ENCODE measurements at places on chromosomes 7 and 10.

DNA sequence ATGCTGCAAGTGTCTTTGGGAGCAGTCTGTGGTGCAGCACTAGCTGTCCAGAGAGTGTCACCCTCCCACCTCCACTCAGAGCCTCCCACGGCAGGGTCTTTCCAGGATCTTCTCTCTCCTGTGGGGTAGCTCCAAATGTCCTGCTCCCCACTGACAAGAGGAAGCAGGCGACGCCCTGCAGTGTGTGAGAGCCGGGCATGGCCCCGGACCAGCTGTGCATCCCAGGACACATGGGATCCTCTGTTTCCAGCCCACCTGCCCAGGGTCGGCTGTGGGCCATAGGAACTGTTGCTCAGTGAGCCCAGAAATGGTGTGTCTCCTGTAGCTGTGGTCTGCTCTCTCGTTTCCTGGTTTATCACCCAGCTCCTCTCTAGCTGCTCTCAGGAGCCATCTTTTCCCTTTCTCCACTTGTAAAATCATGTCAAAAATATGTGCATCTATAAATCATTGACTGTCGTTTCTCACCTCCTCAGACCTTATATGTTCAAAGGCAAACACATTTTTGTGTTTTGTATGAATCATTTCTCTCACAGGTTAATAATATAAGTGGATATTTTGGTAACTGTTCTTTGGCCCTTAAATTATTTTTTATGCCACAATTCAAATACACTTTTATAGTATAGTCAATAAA lies 74.9 kb downstream of the VWC2 start:
- DNase-seq: no peak

DNA sequence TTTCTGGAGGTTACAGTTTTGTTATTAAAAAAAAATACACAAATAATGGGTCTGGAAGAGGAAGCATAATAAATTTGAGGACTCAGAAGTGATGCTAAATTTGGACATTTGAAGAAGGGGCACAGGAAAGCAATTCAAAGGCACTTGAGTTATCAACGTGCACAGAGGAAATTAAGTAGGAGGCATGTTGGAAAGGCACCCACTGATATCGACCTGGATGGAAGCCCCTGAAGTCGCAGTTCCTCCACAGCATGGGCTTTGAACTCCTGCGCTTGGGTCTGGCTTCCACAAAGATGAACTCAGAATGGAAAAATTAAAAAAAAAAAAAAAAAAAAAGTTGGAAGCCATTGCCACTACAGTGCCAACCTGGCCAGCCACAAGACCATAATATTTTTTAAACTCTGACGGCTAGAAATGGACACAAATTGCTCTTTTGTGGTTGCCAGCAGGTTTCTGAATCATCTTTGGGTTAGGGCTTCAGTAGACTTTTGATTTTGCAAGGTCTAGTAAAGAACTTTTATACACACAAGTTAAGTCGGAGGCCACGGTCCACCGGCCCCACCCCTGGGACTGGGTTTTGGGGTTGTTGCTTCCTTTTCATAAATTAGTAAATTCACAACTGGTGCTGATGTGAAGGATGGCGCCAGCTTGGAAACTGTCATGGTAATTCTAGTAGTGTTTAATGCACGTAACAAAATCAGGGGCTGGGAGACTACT lies 21.6 kb downstream of the JCAD start:
- no peak for DNase-seq

- no peak for DNase-seq
Observed at GRCh38 chr7:19352305-19352695, 207.1 kb upstream of the FERD3L start.

- no peak for DNase-seq
Observed at GRCh38 chr7:66779669-66780409, 39.3 kb downstream of the RABGEF1 start.

DNA sequence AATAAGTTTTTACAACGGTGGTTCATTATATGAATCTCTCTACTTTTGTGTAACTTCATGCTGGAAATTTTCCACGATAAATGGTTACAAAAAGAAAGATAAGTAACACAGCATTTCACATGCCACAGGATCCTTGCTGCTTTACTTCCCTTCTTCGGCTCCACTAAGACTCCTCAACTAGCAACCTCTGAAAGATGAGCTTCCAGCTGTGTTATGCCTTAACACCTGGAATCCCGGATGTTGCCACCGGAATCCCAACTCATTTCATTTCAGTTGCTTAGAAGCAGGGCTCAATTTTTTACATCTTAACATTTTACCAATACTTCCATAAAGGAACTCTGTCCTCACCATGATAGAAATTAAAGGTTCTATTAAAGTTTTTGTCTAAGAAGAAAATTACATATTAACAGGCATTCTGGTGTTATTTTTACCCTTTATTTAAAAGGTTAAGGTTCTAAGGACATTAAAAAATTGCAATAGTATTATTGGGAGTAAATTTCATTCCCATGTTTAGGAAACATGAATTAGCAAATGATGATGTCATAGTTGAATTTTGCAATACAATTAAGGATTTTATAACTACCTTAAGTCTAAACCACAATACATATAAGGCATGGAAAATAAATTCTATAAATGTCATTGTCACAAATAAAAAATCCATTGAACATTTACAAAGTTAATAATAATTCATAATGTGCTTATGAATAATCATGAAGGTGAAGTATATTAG lies 57.1 kb upstream of the IL6 start:
- no peak for DNase-seq

DNA sequence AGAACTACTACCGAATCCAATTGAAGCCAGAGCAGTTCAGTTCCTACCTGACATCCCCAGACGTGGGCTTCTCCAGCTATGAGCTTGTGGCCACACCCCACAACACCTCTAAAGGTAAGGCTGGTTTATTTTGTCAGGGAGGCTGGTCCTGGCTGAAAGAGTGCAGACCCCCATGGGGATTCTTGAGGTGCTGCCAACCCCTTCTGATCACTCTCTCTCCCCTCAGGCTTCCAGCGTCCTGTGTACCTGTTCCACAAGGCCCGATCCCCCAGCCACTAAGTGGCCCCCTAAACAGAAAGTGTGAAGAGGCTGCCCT lies 3.1 kb downstream of the PPP1R35 start:
- no peak for DNase-seq

GRCh38 chr7:134364619-134365037 lies 47.9 kb upstream of the SLC35B4 start:
- DNase-seq: no peak

DNA sequence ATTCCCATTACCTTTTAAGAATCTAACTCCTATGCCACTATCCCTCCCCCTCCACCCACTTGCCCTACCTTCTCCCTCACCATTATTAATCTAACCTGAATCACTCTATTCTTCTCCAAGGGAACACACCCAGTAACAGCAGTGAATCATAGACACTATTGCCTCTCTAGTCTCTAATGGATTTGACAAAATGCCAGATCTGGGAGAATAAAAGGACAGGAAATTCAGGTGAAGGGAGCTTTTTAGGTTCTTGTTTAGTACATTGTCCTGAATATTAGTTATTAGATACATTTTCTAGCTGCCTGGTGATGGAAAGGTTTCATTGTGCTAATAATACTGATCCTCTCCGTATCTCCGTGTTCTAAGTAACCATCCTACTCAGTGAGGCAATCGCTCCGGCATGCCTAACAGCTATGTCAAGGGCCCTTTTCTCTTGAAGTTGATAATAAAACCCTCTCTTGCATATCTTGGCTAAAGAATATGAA lies 4.1 kb upstream of the SFR1 start:
- peak; percentile 27 for DNase-seq

DNA sequence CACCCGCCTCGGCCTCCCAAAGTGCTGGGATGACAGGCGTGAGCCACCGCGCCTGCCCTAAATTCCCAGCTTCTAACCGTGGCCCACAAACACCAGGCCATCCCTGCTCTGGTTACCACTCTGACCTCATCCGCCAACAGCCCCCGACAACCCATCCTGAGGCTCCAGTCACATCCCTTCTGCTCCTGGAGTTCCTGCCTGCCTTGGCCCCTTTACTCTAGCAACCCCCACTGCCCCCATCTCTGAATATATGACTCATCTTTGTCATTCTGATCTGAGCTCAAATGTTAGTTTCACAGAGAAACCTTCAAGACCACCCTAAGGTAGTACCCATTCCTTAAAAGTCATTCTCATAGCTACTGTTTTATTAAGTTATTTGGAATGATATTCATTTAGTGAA lies 26.6 kb downstream of the RHEB start:
- DNase-seq: no peak

- DNase-seq: no peak
Observed at GRCh38 chr10:31129271-31129670, 97.6 kb upstream of the ZNF438 start.

DNA sequence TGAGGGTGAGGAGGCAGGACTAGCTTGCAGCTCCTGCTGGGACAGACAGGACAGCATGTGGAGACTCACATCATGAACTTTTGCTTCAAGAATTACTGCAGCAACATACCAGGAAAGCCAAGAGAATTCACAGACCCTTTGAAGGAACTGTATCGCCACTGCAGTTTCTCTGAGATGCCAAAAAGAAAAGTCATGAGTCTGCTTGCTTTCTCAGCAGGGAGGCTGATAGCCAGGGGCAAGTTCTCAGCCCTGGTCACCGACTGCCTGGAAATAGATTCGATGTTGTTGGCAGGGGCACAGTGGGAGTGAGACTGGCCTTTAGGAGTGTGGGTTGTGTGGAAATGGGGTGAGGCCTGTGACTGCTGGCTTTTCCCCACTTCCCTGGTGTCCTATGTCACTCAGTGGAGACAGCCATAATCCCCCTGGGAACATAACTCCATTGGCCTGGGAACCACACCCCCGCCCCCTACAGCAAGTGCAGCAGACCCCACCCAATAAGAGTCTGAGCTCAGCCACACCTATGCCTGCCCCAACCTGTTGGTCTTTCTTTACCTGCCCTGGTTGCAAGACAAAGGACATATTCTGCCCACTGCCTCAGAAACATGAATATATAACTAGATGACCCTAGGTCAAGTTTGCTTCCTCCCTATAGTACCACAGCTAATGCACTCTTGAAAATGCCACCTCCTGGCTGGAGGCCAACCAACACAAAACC lies 1.6 kb upstream of the SAMD9 start:
- no peak for DNase-seq

- DNase-seq: no peak
Observed at GRCh38 chr10:43046288-43046991, 30.4 kb upstream of the RET start.

- no peak for DNase-seq
Observed at GRCh38 chr7:30420662-30421061, 57.9 kb downstream of the NOD1 start.

DNA sequence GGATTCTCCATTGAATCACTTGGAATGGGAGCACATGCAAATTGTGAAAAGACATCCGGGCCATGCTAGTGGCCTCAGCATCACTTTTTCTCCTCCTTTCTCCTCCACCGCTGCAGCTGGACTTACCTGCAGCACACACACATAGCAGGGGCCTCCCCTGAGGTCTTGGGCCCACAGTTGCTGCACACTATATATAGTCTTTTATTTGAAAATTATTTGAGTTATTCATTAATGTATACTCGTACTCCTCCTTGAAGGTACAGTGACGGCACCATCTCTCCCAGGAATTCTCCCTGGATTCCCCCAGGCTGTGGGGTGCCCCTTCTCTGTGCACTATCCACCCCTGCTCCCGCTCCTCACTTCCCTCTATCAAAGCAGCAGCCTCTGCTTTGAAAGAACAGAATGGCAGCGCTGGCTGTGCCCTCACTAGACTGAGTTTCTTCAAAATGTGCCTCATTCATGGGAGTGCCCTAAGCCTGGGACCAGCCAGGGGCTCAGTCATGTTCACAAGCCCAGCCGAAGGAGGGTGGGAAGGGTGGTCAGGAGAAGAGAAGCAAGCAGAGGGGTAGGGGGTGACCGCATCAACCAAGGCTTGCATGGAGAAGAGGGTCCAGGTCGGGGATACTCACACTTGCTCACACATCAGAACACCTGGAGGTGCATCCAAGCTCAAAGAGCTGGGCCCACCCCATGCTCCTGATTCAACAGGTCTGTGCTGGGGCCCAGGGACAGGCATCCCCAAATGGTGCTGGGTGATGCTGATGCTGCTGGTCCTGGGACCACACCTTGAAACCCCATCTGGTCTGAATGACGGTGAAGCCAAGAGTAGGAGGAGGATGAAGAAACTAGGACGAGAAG lies 156.2 kb upstream of the ZMIZ1 start:
- DNase-seq: no peak

GRCh38 chr7:95843286-95843685 lies 70.9 kb downstream of the DYNC1I1 start:
- DNase-seq: no peak

DNA sequence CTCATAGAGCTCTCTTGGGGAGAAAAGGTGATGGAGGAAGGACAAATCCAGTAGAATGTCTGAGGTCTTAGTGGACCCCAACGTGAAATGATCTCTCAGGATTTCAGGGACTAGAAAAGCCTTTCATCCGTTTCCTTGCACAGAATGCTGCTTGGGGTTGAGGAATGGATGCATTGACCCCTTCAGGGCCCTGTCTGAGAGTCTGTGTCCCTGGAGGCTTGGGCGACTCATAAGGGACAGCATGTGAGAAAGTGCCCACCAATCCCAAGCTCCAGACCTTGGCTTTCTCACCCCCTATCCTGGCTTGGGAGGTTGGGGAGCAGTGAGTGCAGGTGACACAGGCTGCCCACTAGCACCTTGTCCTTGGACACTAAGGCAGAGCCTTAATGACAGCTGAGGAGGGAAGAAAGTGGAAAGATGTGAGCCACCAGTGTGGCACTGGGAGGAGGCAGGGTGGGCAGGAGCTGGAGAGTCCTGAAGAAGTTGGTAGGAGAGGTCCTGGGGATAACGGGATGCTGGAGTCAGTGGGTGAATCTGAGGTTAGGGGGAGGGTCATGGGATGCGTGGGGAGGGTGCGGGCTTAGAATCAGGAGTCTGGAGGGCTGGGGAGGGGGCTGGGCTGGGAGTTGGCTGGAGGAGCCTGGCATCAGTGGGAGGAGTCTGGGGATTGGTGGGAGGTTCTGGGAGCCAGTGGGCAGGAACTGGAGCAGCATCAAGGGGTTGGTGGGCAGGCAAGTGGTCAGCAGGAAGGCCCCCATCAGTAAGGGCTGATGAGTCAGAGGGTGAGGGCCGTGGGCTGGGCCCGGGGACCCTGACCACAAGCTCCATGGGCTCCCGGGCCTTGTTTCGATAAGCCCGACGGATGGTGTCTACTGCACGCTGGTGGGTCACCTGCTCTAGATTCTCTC lies 8.6 kb downstream of the LZTS2 start:
- no peak for DNase-seq

- no peak for DNase-seq
Observed at GRCh38 chr10:78309536-78310237, 276.0 kb downstream of the RPS24 start.

GRCh38 chr10:69093933-69094332 lies 6.0 kb downstream of the SRGN start:
- no peak for DNase-seq
